T-helper 2 cell treated with Interferon-gamma antibody and Interleukin-4, amounts not matched to agents 5 μg/mL and 100 μg/mL, for 36 hours (primary cell): ENCODE measurements at places on chromosomes 12 and 14.

DNA sequence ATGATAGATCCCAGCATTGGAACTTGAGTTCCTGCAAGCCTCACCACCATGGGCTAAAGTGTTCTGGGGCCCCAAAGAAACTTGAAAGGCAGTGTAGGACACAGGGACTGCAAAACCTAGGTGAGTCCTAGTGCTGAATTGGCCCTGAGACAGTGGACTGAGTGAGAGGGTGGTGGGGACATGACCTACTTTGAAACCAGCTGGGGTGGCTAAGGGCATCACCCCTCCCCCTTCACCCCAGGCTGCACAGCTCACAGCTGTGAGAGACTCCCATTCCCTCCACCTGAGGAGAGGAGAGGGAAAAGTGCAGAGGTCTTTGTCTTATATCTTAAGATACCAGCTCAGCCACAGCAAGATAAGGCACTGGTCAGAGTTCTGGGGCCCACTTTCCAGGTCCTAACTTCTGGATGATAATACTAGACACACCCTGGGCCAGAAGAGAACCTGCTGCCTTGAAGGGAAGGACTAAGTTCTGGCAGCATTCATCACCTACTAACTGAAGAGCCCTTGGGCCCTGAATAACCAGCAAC lies 62.5 kb downstream of the MAPKAPK5 start:
- no peak for DNase-seq

DNA sequence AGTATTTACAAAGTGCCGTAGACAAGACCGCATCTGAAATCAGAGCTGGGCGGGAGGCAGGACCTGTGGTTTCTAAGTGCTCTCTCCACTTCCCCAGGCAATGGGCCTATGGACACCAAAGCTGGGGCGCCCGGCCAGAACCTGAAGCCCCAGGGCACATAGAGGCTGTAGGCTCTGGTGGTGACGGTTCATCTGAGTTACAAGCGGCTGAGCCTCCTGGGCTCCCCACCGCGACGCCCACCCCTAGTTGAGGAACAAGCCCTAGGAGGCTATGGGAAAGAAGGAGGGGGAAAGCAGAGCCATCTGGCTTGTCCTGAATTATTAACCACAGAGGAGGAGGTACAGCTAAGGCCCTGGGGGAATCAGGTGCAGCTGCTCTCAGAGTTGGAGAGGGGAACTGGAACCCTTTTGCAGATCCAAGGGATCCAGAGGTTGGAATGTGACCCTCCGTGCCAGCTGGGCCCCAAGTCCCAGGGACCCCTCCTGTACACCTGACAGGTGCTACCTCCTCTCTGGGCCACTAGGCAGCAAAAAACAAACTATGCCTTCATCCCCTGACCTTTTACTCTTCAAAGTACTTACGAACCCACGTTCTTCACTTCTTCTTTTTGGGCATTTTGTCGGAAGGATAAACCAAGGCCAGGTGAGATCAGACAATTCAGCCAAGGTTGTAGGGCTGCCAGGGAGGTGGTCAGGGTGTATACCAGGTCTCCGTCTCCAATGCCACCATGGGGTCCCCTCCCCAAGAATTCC lies 77.2 kb downstream of the ARL6IP4 start:
- no peak for DNase-seq

- no peak for DNase-seq
Measured at GRCh38 chr12:89765959-89766824, 57.6 kb upstream of the ATP2B1 start.

- DNase-seq, result no peak
Measured at GRCh38 chr14:68856572-68856971, 63.7 kb upstream of the ZFP36L1 start.

DNA sequence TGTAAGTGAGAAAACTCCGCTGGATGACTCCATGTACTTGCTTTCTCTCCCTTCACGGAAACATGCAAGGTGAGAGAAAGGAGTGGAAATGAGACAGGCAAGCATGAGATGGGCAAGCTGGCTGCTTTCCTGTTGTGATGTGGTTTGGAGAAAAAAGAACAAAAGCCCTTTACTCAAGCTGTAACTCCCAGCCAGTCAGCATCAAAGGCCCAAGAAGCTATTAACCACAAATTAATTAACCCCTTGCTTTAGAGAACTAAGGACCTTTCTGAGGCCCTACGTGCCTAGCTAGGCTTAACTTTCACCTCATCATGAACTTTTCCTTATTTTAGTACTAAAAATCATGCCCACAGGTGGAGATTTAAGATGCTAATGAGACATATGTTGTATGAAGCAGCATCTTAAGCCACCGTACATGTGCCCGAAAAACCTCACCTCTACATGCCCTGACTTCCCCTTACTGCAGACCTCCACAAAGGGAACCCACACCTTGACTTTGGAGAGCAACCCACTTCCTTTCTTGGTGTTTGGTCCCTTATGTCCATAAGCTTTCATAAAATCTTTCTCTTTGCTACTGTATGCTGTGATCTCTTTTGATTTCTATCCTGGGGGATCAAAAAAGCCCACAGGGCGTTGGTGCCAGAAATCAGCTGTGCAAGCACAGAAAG lies 87.0 kb downstream of the GALNT8 start:
- no peak for DNase-seq

- no peak for DNase-seq
Measured at GRCh38 chr14:81235096-81235495, 14.3 kb upstream of the GTF2A1 start.

GRCh38 chr14:64828071-64828470 lies 51.6 kb downstream of the SPTB start:
- no peak for DNase-seq

DNA sequence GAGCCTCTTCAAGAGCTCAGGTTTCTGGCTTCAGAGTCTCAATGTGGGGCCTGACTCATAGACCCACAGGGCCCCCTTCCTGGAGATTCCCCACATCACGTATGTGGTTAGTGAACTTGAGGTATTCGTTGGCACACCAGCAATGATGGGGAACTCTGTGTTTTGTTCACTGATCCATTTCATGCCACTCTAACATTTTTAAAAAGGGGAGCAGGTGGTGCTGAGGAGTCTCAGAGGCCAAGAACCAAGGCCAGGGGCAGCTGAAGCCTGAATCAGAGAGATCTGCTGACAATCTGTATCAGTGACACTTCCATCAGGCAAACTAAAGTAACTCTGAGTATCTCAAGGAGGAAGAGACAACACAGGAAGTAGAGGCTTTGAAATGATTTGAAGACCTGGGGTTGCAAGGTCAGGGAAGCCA lies 323.4 kb downstream of the VRK1 start:
- peak; percentile 67 for DNase-seq

DNA sequence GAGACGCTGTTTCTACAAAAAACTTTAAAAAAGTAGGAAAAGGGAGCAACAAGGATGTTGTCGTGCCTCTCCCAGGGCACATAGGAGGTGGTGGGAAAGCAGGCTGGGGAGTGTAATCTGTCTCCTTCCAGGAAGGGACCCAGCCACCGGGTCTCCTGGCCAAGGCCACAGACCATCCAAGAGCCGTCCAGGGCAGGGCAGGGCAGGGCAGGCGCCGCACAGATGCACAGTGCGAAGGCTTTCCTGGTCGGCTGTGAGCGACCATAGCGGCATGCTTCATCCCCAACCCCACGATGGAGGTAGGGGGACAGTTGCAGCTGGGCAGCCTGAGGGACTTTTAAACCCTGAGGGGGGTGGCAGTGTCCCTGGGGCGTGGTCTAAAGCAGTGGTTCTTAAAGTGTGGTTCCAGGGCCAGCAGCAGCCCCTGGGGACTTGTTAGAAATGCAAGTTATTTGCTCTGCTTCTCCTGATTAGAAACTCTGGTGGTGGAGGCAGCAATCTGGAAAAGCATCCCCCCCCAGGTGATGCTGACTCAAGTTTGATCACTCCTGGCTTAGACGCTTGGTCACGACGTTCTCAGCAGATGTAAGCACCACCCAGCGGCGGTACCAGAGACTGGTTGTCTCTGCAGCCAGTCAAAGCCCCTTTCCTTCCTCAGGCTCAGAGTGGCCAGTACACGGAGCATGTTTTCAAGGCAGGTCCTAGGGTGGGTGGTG lies 197.4 kb upstream of the PRMT8 start:
- DNase-seq, result no peak

DNA sequence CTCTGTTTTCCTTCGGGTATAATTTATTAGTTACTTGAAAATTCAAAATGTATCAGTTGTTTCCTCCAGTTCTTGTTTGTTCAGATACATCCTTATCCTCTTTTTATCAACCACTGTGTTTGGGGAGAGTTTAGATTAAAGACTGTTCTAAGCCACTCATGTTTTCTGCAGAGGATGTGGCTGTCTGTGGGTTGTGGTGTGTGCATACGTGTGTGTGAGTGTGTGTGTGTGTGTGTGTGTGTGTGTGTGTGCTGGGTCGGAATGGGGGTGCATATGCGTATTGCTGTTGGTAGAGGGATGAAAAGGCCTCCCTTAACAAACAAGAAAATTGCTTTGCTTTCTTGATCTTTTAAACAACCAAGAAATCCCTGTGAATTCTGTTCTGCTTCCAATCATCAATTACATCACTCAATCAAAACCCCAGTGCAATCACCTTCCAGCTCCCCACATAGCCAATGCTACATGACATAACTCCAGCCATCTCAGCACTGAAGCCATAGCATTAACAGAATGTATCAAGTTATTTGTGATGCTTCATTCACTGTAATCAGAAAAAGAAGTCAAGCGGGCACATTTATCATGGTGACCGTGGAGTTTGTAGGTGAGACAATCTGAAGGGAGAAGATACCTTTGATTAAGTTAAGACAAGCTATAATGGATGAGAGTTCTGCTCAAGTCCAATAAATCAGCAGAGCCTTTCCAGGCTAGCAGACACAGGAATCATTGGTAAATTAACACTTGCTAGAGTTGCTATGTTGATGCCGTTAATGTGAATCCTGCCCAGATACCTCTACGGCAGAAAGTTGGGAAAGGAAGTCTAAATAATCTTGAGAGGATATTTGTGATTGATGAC lies 131.9 kb downstream of the RMST start:
- DNase-seq, result no peak

GRCh38 chr12:124745465-124745890 lies 118.2 kb downstream of the SCARB1 start:
- DNase-seq, result no peak

DNA sequence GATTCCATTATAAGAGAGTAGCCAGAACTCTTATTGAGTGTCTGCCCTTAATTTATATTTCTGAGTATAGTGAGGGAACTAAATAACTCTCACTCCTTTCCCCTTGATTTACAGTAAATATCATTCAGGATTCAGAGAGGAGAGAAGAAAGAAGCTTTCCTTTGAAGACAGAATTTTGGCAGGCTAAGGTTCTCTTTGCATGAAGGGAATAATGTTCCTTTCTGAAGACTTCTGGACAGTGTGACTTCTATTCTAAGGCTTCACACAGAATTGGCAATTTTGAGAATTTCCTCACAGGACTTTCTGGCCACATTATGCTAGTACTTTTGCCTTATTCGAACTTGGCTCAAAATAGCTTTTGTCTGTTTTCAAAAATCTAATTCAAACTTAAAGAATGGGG lies 352.2 kb upstream of the FBXO33 start:
- no peak for DNase-seq

DNA sequence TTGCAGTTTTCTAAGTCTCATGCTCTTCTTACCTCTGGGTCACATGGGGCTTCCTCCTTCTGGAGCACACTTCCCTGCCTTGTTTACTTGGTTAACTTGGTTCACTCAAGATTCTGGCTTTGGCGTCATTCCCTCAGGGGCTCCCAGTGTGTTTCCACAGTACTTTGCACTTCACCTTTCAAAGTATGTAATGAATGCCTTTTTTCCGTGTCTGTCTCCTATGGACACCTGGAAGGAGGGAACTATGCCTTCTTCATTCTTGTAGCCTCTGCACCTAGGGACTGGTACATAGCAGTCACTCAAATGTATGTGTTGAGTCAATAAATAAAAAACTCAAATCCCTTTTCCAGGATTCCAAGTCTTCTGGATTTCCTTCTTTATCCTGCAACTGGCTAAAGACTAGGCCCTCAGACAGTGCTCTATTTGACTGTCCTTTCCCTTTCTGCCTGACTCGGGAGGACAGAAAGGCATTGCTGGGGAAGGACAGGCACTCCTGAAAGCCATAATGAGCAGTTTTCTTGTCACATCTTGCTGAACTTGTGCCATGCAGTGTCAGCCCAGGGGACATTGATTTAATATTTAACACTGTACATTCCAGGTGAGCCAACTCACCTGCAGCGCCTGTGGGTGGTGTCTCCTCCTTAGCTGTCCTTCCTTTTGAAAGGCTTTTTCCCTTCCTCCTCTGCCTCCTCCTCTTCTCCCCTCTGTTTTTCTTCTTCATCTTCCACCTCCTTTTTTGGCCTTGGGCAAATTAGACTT lies 12.8 kb downstream of the MYRFL start:
- no peak for DNase-seq

DNA sequence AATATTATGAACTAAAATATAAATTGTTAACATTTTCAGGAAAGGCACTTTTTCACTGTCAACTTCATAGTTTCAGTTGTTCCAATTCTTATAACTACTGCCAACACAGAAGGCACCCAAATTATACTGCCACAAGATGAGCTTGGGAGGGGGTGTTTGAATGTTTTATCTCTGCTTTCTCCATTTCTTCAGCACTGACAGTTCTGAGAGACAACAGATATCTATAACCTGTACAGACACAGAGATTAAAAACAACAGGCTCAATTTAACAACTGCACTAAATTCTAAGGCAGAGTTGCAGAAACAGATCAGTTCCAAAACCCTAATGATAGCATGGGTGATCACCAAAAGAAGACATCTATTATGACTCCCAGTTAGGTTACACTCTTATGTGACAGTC lies 12.8 kb downstream of the SCAF11 start:
- DNase-seq, result no peak

- no peak for DNase-seq
Measured at GRCh38 chr14:81330619-81331122, 69.5 kb downstream of the STON2 start.

- no peak for DNase-seq
Measured at GRCh38 chr12:3896801-3897351, 23.7 kb upstream of the PARP11 start.

DNA sequence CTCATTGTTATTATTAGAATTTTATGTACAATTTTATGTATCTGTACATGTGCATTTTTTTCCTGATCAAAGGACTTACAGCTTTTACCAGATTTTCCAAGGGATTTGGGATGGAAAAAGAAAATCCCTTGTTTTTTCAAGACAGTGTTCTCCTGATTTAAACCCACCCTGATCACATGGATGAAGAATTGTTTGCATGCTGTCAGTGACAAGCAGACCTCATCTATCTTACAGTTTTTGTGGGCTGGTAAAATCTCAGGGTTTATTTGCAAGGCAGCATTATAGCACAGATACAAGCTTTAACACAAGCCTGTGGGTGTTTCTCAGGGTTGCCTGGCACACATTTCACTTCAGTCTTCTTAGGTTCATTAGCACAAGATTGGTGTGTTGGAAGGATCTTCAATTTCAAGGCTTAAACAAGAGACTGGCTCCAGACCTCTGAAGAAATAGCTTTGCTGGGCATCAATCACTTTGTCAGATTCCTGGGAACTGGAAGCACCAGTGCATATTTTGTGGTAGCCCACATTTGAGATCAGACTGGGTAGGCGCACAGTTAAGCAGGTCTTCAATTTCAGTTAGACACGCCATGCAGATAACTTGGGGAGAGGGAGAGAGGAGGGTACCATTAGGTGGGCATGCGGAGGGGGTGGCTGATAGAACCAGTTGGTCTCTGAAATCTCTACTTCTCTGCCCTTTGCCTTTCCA lies 118.0 kb downstream of the TBX5 start:
- no peak for DNase-seq
